ENCODE measurements at places on chromosomes 12 and 14.

GRCh38 chr14:71486279-71486678 is 445.9 kb upstream of the RGS6 start:
- DNase-seq = no peak

GRCh38 chr12:6667559-6668210 is 4.8 kb upstream of the ING4 start:
- DNase-seq = no peak

DNA sequence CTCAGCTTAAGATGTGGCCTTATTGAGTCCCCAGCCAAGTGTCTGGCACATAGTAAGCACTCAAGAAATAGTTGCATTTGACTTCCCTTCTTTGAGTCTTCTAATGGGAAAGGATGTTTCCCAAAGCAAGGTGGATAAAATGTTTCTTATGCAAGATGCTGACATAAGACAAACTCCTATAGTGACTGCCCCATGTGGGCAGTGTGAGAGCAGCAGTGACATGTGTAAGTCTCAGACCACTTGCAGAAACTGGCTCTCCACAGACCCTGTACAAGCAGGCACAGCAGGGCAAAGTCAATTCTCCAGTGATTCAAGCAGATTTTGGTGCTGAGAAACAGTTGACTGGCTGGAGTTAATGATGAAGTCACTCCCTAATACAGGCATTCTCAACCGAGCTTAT is 255.3 kb downstream of the ANO2 start:
- no peak for DNase-seq

- peak; percentile 23 for DNase-seq
Observed at GRCh38 chr12:22518998-22519397, 25.3 kb downstream of the C2CD5 start.

GRCh38 chr12:111429828-111430432 is 24.2 kb downstream of the SH2B3 start:
- no peak for DNase-seq

DNA sequence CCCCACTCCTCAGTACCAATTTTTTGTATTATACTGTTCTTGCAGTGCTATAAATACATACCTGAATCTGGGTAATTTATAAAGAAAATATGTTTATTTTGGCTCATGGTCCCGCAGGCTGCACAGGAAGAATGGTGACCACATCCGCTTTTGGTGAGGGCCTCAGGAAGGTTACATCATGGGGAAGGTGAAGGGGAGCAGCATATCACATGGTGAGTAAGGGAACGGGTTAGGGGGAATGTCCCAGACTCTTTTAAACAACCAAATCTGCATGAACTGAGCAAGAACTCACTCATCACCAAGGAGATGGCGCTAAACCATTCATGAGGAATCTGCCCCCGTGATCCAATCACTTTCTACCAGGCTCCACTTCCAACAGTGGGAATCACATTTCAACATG is 40.0 kb downstream of the OSBPL8 start:
- DNase-seq = no peak

DNA sequence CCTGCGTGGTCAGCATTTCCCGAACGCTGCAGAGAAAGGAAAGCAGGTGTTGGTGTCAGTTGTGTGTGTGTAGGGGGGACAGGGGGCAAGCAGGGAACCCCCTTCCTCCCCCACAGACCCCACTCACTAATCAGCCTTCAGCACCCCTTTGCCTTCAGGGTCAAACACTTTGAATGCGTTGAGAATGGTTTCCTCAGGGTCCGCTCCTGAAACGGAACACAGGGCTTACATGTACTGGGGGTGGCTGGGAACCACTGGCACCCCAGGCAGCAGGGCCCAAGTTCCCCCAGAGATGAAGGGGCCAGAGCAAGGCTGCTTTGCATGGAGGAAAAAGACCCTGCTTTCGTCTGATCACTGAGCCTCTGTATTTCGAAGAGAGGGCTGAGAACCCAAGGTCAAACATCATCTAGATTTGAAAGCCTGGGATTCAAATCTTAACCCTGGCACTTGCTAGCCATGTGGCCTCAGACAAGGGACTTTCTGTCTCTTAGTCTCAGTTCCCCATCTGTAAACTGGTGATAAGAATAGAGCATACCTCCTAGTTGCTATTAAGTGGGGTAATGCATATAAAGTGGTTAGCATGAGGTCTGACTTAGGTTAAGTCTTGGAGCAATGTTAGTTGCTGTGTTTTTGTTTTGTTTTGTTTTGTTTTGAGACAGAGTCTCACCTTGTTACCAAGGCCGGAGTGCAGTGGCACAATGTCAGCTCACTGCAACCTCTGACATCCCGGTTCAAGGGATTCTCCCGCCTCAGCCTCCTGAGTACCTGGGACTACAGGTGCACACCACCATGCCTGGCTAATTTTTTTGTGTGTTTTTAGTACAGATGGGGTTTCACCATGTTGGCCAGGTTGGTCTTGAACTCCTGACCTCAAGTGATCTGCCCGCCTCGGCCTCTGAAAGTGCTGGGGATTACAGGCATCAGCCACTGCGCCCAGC is 7.0 kb downstream of the MYL2 start:
- DNase-seq = no peak

- DNase-seq = no peak
Observed at GRCh38 chr12:13559318-13559978, 362.9 kb downstream of the EMP1 start.

DNA sequence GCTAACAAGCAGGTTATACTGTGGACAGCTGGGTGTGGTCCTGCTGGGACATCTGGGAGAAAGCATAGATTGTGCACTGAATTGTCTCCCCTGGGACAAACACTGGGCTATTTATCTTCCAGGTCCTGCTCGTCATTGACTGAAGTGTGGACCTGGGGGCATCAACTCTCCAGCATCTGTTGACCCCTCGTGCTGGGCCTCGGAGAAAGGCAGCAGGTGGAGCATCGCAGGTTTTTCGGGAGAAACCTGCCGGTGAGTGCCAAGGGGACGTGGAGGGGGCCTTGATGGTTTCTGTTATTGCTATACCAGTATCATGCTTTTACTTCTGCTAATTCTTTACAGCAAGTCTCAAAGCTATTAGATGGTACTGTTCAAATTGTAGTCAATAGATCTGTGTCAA is 81.3 kb downstream of the CPSF2 start:
- DNase-seq = no peak

DNA sequence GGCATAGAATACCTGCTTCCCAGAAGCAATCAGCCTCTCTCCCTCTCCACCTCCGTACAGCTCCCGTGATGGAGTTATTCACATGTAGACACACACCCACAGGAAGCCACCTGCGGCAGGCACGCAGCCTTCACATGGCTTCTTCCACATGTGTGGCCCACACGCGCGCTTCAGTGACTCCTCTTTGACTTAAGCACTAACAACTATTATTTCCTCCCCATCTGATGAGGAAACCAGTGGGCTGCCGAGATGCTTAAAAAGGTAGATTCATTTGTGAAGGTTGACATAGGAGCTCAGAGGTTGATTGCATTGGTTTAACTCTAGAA is 69.3 kb downstream of the PRMT8 start:
- DNase-seq = no peak

All from astrocyte of the cerebellum (primary cell).